GM18507 (cell line): ENCODE measurements at places on chromosomes 2 and 18.

- DNase-seq: no peak
Measured at GRCh38 chr2:24730481-24730880, 62.7 kb downstream of the PTRHD1 start.

DNA sequence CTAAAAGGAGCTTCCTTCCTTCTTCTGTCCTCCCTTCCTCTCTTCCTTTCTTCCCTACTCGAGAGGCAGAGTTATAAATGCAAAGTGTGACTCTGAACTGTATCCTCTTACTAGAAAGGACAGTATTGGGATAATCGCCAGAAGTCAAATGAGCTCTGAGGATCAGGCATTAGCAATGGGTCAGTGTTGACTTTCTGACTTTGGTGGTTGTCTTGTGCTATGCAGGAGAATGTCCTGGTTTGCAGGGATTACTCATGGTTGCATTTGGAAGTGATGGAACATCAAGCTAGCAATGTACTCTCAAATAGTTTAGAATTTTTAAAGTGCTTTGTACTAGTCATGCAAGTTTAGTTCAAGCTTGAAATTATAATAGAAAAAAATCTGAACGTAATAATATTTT is 115.6 kb downstream of the TXNL1 start:
- DNase-seq: no peak

DNA sequence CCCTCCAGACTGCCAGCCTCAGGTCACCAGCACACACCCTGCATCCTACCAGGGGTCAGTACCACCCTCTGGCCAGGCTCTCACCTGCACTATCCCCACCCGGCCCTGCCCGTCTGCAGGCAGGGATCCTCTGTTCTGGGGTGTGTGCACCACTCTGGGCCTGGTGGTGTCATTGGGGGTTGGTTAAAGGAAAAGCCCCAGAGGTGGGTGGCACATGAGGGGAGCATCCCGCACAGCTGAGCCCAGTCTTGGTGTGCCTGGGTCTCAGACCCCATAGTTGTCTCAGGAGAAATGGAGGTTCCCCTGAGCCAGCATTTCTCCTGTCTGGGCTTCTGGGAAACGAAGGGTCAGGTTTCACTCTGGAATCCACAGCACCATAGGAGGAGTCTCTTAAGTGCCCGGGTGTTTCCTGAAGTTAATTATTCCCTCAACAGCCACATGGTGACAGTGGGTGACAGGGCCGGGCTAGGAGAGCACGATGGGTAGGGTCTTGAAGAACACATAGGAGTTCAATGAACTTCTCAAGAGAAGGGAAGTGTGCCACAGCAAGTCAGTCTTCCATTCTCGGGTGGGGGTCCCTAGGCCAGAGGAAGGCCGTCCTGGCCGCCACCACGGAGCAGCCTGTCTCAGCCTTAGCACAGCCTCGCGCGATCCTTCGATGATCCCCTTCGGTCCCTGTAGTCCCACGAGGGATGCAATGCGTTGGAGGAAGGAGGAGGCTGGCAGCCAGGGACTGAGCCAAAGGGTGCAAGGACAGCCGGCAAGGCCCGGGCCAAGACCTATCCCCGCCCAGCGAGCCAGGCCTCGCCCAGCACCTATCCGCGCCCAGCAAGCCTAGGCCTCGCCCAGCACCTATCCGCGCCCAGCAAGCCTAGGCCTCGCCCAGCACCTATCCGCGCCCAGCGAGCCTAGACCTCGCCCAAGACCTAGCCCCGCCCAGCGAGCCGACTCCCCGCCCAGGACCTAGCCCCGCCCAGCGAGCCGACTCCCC is 1.1 kb upstream of the FARP2 start:
- DNase-seq: no peak

GRCh38 chr2:141437521-141437920 is 693.3 kb downstream of the LRP1B start:
- no peak for DNase-seq

DNA sequence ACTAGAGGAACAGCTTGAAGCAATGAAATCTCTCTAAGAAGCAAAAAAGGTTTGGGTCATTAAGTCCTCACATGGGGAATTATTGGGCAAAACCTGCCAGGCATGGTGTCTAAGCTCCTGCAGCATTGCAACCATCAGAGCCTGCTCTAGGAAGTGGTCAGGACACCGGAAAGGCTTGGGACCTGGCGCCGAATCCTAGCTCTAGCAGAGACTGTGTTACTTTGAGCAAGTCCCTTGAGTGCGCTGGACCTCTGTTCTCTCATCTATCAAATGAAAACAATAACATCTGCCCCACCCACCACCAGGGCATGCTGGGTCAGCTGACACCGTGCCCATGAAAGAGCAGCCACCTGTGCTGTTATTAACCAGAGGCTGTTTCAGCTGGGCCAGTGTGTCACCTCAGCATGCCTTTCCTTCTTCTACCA is 6.3 kb downstream of the TMEM127 start:
- DNase-seq: no peak

- DNase-seq: no peak
Measured at GRCh38 chr2:180133736-180134135, 126.6 kb upstream of the CWC22 start.

DNA sequence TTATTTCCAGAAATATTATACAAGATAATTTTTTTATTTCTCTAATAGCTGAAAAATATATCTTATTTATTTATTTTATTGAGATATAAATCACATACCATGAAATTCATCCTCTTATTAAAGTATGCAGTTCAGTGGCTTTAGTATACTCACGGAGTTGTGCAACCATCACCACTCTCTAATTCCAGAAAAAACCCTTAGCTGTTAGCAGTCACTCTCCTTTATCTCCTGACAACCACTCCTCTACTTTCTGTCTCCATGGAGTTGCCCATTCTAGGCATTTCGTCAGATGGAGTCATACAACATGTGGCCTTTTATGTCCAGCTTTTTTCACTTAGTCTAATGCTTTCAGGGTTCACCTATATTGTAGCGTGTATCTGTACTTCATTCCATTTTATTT is 66.5 kb downstream of the TCF7L1 start:
- no peak for DNase-seq

GRCh38 chr2:192123847-192124246 is 70.9 kb downstream of the TMEFF2 start:
- no peak for DNase-seq

DNA sequence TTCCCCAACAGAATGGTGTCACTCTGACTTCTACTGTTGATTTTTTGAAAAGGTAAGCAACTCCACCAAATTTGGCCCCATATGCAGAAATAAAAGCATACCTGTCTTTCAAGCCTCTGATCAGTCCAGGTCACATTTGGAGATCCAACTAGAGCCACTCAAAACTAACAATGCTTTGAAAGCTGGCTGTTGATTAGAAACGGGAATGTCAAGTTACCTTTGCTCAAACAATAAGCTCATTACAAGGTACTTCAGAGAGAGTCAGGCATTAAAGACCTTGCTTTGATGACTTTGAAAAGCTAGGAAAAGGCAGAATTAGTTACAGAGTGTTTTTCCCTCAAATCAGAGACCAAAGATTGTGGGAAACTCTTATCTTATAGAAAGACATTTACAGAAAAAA is 4.8 kb upstream of the IHH start:
- no peak for DNase-seq

- DNase-seq: no peak
Measured at GRCh38 chr2:210727549-210727948, 171.2 kb downstream of the CPS1 start.

GRCh38 chr2:241126771-241127202 is 22.5 kb downstream of the PASK start:
- no peak for DNase-seq

DNA sequence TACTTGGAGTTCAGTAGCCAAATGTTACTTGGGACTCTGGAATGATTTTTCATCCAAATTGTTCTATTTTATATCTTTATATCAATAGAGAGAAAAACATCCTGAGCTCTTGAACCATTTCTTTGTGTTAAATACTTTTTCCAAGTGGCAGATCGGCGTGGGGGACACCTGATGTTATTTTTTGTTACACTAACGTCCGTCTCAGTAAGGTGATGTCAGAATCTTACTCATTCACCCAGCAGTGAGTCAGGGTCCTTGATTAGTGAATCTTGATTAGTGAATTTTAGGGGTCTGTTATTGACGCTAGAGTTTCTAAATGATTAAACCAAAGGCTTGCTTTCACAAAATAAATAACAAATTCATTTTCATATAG is 1.7 kb downstream of the MIB1 start:
- no peak for DNase-seq

GRCh38 chr2:191299866-191300265 is 54.7 kb downstream of the MYO1B start:
- DNase-seq: no peak

- no peak for DNase-seq
Measured at GRCh38 chr2:194514281-194514680, 1142.7 kb upstream of the SLC39A10 start.

GRCh38 chr2:54901224-54901986 is 148.8 kb downstream of the RTN4 start:
- no peak for DNase-seq

- DNase-seq: no peak
Measured at GRCh38 chr18:36460324-36460850, 162.9 kb downstream of the FHOD3 start.

GRCh38 chr2:70692256-70692655 is 75.7 kb downstream of the ADD2 start:
- no peak for DNase-seq

DNA sequence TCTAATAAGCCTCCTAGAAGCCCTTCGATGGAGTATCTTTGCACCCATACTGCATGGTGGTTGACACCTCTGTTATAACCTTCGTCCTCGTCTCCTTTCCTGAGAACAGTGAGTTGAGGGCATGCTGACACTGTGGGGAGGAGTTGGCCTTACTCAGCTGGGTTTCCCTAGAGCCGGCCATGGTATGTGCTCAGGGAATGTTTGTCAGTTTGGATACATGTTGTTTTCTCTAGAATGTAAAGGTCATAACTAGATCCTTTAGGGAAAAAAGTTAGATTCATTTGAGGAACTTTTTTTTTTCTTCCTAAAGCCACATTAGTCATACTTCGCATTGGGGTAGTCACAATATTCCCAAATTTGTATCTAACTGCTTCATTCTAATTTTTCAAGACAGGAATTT is 106.0 kb upstream of the FOSL2 start:
- DNase-seq: no peak

DNA sequence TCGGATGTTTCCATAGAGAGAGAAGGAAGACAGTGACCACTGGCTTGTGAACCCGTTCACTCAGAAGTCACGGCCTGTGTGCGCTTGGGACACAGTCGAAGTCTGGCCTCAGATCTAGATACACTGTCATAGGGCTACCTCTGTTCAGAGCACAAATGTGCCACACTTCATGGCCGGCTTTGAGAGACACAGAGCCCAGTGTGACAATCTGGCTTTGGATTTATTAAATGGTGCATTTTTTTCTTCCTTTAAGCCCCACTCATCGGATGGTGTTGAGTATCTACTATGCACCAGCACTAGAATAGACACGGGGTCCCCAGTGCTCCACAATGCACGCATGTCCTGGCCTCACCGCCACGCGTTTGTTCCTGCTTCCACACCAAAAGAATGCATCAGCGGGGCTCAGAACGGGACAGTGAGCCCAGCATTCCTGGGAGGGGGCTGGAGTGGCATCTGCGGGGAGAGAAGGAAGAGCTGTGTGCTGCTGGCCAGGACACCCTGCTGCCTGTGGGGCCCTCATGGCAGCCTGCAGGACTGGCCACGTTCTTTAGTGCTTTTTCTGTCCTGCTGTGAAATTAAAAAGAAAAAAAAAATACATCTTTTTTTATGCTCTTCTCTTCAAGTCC is 738.9 kb upstream of the SALL3 start:
- no peak for DNase-seq

- no peak for DNase-seq
Measured at GRCh38 chr2:43534569-43534968, 61.3 kb downstream of the THADA start.

DNA sequence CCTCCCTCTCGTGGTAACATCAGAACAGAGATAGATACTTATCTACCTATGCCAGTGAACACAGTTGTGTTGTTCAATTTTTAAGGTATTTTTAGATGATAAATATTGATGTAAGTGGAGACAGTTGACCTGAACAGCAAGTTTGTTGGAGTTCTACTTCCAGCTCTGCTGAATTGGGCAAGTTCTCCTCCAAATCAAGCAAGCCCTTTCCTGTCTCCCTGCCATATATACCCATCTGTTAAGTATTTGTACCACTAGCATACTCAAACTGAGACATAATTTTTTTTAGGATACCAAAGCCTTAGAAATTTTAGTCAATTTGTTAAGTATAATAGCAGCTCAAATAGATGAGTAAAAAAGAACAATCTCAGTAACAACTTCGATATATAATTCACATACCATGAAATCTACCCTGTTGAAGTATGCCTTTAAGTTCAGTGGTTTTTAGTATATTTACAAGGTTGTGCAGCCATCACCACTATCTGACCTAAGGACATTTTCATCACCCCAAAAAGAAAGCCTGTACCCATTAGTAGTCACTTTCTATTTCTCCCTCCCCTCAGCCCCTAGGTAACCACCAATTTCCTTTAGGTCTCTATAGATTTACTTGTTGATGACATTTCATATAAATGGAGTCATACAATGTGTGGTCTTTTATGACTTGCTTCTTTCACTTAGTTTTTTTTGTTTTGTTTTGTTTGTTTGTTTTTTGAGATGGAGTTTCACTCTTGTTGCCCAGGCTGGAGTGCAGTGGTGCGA is 61.8 kb downstream of the COX7A2L start:
- no peak for DNase-seq

DNA sequence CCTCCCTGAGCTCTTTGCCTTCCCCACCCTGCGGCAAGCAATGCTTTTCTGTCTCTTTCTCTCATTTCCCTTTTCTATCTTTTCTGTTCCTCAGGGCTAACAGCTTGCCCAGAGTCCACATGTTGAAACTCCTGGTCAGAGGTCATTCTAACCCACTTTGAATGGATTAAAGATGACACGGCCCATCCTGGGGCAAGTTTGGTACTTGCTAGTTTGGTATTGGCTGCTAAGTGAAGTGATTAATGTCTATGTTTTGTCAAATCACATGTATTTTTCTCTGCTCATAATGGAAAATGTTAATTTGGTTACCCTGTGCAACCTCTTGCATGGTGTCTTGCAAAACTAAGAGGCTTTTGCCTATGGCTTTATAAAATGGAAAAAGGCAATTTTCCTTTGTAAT is 960.2 kb downstream of the CNTNAP5 start:
- DNase-seq: no peak

GRCh38 chr2:239160226-239161143 is 240.3 kb downstream of the HDAC4 start:
- no peak for DNase-seq

DNA sequence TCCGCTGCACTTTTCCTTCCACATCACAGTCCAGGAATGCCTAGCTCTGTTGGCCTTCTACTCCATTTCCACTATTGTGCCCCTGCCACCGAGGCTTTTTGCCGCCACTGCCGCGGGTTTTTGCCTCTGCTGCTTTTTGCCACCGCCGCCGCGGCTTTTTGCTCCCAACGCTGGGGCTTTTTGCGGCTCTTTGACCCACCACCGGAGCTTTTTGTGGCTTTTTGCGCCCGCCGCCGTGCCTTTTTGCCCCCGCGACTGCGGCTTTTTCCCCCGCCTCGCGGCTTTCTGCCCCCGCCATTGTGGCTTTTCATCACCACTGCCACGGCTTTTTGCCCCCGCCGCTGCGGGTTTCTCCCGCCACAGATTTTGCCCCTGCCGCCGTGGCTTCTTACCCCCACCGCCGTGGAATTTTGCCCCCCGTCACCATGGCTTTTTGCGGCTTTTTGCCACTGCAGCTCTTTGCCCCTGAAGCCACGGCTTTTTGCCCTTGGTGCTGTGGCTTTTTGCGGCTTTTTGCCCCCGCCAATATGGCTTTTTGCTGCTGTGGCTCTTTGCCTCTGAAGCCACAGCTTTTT is 2798.7 kb upstream of the TEKT4 start:
- no peak for DNase-seq

GRCh38 chr2:46967990-46968647 is 52.5 kb upstream of the MCFD2 start:
- DNase-seq: no peak
